ENCODE measurements at places on chromosomes 2 and 18.

DNA sequence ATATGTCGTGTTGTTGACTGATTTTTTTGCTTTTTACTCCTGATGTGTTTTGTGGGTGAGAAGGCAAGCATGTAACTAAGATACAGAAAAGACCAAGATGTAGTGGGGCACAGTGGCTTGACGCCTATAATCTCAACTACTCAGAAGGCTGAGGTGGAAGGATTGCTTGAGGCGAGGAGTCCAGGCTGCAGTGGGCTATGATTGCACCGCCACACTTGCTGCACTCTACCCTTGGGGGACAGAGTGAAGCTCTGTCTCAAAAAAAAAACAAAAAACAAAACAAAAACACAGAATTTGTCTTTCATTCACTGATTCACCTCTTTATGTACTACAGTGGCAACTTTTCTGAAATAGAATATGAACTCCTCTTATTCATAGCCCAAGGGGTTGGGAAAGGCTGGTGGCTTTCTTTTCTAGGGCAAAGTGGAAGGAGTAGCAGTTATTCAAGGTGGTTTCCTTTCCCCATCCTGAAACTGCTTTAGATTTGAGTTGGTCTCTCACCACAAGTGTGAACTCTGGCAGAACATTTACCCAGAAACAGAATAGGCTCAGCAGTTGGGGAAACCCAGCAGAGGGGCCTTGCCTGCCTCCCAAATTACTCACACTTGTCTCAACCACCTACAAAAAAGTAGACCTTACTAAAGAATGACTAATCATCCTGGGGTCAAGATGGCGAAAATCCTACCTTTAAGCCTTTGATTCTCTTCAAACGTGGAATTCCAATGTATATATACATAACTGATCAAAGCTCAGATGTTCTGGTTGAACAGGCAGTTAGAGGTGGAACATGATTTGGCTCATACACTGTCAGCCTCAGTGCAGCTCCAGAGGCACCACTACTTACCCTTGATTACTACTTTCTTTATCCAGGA lies 6.5 kb downstream of the TANK start:
- DNase-seq, result peak; percentile 40

DNA sequence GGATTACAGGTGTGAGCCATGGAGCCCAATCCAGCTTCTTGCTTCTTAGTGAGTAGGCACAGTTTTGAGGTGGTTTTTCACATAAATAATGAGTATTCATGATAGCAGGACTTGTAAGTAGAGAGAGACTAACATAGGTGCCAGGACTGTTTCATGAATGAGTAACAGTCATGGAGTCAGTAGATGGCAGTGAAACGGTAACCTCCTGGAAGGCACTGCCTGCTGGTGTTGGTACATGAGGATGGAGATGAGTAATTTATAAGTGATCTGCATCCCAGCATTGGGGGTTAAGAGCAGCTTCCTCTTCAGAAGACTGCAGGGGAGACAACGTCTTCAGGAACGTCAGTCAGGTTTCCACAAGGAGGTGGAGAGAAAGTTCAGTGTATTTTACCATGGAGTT lies 143.8 kb downstream of the HAUS1 start:
- no peak for DNase-seq

GRCh38 chr18:10135302-10135926 lies 221.6 kb downstream of the VAPA start:
- DNase-seq, result no peak

DNA sequence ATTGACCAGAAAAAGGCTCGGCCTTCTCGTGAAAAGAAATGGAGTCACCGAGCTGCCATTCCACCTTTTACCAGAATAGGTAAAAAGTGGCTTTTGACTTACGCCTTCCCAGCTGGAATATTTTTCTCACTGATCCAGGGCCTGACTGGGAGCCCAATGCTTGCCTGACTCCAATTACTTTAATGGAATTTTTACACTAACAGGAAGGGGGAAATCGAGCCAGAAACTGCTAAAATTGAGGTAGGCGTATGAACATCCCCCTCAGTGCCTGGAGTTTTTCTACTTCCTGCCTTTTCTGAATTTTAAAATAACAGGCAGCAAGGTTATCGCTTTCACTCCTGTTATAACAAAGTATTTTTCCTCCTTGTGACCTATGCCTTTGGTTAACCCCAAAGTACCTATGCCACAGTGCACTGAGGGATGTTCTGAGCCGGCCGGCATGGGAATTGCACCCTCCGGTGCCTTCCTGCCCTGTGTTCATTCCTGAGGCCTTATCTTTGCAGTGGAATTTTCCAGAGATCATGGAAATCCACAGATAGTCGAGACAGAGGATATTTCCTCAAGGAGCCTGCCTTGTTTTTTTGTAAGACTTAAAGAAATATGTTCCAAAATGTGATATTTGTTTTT lies 18.3 kb upstream of the RPL31 start:
- DNase-seq, result no peak

- DNase-seq, result no peak
These were observed 89.0 kb upstream of the DLGAP1 start for GRCh38 chr18:4544142-4544541.

- DNase-seq, result no peak
These were observed 33.1 kb downstream of the FAM171B start for GRCh38 chr2:186726938-186727337.

DNA sequence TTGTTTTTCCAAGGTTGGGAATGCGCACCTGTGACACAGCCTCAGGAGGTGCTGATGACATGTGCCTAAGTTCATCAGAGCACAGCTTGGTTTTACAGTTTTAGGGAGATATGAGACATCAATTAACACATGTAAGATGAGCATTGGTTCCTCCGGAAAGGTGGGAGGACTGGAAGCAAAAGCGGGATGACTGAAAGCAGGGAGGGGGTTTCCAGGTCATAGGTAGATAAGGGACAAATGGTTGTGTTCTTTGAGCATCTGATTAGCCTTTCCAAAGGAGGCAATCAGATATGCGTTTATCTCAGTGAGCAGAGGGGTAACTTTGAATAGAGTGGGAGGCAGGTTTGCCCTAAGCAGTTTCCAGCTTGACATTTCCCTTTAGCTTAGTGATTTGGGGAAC lies 26.3 kb downstream of the CAPG start:
- DNase-seq, result no peak

DNA sequence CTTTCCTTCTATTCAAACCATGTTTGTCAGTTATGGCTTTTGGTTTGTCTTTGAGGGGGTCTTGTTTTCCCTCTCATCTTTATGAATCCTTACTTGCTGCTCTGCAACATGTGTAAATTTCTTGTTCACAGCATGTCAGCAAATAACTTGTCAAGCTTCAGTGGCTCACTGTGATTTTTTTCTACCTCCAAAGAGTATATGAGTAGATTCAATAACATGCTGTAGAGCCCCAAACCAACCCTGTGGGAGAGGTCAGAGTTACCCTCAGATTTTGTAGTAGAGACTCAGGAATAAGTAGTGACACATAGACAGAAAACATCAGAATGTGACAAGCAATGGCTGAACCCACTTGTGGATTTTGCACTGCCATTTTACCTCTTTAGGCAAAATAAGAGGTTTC lies 121.6 kb downstream of the PLCL1 start:
- no peak for DNase-seq

DNA sequence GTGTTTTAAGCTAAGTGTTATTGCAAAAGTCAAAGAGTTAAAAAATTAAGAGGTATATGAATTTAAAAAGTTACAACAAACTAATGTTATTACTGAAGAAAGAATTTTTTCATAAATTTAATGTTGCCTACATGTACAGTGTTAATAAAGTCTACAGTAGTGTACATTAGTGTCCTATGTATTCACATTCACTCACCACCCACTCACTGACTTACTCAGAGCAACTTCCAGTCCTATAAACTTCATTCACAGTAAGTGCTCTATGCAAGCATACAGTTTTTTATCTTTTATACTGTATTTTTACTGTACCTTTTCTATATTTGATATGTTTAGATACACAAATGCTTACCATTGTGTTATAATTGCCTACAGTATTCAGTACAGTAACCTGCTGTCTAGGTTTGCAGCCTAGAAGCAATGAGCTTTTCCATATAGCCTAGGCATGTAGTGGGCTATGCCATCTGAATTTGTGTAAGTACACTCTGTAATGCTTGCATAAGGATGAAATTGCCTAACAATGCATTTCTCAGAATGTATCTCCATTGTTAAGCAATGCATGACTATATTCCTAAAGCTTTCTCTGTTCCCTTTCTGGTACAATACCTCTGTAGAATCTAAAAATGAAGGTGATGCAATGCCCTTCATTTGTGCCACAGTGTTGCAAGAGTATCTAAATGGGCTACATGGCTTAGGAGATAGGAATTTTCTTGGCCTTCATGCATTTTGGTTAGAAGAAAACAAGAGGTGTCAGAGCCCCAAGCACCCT lies 370.8 kb upstream of the NT5C1B start:
- no peak for DNase-seq

DNA sequence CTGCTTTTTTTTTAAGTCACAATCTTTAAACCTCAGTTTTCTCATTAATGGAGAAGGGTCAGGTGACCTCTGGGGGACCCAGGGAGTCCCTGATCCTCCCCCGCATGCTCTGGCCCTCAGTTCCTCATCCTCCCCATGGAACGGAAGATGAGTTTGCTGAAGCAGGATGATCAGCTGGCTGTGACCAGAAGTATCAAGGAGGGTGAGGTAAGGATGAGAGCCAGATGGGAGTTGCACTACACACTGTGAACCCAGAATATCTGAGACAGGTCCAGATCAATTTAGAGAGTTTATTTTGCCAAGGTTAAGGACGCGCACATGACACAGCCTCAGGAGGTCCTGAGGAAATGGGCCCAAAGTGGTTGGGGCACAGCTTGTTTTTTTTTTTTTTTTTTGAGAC lies 3.8 kb downstream of the CATIP start:
- DNase-seq, result no peak

- DNase-seq, result no peak
These were observed 1.8 kb upstream of the NPAS2 start for GRCh38 chr2:100818003-100818605.

DNA sequence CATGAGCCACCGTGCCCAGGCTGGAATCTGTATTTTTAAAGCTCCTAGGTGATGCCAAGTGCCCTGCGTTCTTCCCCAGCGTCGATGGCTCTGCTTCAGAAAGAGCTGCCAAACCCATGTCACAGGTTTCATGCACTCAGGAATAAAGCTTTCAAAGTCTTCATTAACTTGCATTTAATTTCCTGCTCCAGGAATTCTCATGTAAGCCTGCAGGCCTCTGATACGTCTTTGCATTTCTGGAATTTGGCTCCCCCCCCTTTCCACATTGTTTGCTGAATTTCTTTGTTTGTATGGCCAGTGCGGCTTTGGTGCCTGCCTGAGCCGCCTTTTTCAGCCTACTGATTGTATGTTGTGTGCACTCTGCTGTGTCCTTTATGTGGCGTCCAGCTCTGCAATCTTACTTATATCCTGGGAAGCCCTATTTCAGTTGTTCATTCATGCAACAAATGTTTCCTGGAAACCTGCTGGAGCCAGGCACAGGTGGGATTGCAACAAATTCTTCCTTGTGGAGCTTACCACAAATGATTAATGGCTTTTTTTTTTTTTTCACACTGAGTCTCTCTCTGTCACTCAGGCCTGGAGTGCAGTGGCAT lies 17.9 kb upstream of the OTOF start:
- no peak for DNase-seq

- DNase-seq, result no peak
These were observed 32.6 kb downstream of the NMUR1 start for GRCh38 chr2:231497651-231498050.

DNA sequence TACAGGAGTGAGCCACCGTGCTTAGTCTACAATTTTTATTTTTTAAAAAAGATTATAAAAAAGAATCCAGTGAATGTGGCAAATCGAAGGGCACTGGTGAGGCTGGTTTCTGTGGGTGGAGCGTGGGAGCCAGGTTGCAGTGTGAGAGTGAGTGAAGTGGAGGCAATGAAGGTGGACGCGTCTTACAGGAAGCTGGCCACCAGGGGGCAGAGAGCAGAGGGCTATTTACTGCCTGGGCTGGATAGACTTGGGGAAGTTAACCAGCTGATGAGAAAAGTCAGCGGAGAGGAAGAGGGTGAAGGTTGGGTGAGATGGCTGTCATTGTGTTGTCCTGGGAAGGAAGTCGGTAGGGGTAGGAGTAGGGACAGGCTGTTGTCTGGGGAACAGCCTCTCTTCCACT lies 6.8 kb downstream of the SCTR start:
- DNase-seq, result no peak

GRCh38 chr2:11554399-11554716 lies 20.5 kb downstream of the GREB1 start:
- no peak for DNase-seq

GRCh38 chr2:153871231-153872221 lies at the start of gene GALNT13:
Gene GALNT13, plus strand, starts transcription at chr2:153871922.
- DNase-seq, result no peak

DNA sequence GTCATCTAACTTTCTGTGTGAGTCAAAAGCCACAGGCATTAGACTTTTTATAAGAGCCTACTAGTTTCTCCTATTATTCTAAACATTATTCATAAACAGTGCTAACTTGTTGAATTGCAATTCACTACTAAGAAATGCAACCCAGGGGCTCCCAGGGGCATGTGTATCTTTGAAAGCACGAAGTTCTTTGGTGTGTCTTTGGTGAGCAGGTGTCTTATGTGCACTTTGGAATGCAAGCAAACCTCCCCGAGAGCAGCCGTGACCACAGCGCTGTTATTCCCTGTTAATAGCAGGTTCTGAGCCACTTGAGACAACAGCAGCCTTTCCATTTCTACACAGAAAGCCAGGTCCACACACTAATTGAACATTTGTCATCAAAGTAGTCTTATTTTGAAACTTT lies 123.5 kb downstream of the PRKRA start:
- no peak for DNase-seq

GRCh38 chr2:170227951-170228350 lies 50.0 kb downstream of the MYO3B start:
- DNase-seq, result no peak

- no peak for DNase-seq
These were observed 15.0 kb downstream of the GPR45 start for GRCh38 chr2:105256431-105257047.

- DNase-seq, result no peak
These were observed 106.9 kb upstream of the PPP1CB start for GRCh38 chr2:28644760-28645159.

- no peak for DNase-seq
These were observed 21.4 kb upstream of the C1QL2 start for GRCh38 chr2:119179991-119180390.

Data from central memory CD8-positive, alpha-beta T cell (primary cell).